ENCODE measurements at places on chromosomes 5 and 9. TPM values are rescaled to one million over a fixed set of nuclear protein-coding genes. Genes with fewer than 3 reads are reported as not detected.

The BARHL1 gene
- not detected for total RNA-seq

The PKD2L2 gene
- 0.46 TPM for total RNA-seq

- no peak for DNase-seq
Measured at GRCh38 chr5:56977822-56978221, 25.9 kb upstream of the MIER3 start.

DNA sequence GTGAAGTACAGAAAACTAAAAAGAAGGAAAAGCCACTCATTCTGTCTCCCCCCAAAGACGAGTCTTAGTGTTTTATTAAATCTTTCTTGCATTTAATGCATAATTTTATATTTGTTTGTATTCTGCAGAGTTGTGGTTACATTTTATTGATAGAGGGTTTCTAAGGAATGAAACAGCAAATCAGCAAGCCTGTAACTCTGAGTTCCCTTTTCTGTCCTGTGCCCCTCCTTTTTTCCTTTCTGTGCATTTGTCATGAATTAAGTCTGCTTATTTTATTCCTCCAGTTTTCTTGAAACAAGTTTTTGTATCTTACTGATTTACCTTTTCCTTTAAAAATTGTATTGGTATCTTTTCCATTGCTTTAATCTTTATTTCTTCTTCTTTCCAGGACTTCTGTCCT is 132.8 kb downstream of the MUSK start:
- no peak for DNase-seq

Data from naive thymus-derived CD4-positive, alpha-beta T cell (primary cell).